ENCODE measurements at places on chromosomes 12 and 14.

- DNase-seq: no peak
Observed at GRCh38 chr12:123131879-123132402, 18.9 kb downstream of the PITPNM2 start.

- DNase-seq: no peak
Observed at GRCh38 chr14:101017209-101017608, 113.7 kb upstream of the RTL1 start.

GRCh38 chr12:94372461-94372860 is 87.2 kb downstream of the CEP83 start:
- DNase-seq: no peak

- no peak for DNase-seq
Observed at GRCh38 chr12:116990971-116991966, 80.5 kb downstream of the FBXW8 start.

DNA sequence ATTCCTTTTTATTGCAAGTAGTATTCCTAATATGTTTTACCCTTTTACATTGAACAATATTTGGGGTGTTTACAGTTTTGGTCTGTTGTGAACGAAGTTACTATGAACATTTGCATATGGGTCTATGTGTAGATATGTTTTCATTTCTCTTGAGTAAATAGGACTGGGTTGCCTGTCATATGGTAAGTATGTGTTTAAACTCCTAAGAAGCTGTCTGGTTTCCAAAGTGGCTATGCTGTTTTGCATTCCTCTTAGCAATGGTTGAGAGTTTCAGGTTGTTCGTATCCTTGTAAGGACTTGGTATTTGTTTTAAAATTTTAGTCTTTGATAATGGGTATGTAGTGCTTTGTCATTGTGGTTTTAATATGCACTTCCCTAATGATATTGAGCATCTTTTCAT is 6.3 kb downstream of the METAP2 start:
- DNase-seq: no peak

DNA sequence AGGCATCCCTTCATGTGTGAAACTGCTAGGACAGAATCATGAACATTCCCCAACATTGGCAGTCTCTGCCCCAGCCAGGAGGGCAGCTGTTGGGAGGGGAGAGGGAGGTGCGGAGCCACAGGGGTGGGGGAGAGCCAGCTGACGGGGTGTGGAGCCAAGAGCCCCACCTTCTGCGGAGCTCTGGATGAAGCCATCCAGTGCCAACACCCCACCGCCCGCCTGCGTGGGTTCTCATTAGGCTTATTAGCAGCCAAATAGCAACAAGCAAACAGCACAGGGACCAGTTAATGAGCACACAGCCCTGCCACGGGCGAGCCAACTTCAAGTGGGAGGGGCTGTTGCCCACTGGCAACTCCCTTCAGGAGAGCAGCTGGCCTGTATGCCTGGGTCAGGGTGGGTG is 12.1 kb downstream of the LTBP2 start:
- DNase-seq: no peak

DNA sequence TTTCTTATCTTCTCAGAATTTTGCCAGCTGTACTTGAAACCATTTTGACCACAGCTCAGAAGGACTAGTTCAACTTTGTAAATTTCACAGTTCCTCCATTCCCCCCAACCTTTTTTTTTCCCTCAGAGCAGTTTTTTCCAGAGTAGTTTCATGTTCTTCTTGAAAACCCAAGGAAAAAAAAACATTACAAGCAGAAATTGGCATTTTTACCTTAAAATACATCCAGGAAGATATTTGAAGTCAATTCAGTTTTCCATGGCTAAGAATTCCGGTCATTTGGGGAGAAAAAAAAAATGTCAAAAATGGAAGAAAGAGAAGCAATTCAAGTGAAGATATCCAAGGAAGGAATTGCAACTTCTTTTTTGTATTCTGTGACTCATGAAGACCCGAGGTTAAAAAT is 39.5 kb downstream of the SYNE2 start:
- no peak for DNase-seq

DNA sequence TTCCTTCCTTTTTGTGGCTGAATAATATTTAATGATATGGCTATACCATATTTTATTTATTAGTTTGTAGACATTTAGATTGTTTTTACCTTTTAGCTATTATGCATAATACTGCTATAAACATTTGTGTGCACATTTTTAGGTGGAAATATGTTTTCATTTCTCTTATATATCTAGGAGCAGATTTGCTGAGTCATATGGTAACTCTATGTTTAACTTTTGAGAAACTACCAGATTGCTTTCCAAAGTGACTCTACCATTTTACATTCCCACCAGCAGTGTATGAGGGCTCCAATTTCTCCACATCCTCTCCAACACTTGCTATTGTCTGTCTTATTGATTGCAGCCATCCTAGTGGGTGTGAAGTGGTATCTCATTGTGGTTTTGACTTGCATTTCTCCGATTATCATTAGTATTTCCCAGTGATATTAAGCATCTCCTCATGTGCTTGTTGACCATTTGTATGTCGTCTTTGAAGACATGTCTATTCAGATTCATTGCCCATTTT is 160.2 kb downstream of the KICS2 start:
- no peak for DNase-seq

DNA sequence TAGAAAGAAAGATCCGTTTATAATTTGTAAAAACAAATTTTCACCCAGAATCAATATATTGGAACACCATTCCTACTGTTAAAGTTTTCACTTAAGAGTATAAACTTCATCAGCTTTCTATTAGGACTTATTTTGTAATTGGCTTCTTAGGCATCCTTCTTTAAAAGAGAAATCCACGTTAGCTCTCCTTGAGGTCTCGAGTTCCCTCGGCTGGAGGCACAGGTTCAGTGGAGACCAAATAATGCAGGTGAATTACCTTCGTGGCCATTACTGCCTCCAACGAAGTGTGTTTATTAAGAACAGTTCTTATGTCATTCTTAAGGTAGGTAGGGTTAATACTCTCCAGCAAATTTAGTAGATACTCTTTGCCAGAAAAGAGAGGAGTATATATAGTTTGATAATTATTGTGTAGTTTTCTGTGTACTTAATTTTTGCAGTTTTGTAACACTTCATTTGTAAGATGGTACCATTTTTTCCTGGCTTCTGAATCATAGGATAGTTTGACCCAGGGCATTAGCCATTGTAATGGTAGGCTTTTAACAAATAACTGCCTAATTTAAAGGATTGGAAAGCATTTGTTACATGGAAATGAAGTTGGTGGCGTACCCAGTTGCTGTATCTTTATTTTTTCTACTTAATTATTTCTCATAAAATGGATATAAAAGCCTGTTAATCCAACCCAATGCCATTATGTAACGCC is 2.2 kb downstream of the CALM1 start:
- no peak for DNase-seq

DNA sequence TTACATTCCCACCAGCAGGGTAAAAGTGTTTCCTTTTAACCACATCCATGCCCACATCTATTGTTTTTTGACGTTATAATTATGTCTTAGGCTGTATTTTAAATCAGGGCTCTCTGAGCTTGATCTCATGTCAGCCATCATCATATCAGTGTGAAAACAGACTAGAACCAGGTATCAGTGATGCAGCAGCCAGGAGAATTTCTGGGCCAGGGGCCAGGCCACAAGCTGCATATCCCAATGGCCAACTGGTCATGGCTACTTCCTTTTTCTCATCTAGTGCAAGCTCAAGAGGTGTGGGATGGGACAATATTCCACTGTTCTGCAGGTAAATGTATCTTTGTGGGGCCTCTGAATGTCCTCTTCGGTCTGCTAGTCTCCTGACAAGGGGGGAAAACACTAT is 125.1 kb downstream of the CRADD start:
- DNase-seq: no peak

- DNase-seq: no peak
Observed at GRCh38 chr14:92026548-92027190, 13.2 kb downstream of the TRIP11 start.

DNA sequence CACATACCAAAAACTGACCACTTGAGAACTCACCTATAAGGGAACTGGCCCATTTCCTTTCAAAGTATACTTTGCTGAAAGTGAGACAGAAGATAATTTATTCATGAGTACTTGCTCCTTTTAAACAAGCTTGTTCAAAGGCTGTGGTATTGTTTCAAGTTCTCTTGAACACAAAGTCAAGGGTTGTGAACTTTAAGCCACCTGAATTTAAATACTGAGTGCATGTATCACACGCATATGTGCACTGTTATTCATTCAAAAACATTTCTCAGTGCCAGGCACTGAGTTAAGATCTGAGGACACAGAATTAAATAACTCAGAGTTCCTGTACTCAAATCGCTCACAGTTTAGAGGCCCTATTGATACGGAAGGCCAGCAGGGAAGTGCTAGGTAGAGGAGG is 19.1 kb upstream of the LDHB start:
- no peak for DNase-seq

- DNase-seq: no peak
Observed at GRCh38 chr14:65471038-65471878, 58.7 kb downstream of the FUT8 start.

- DNase-seq: no peak
Observed at GRCh38 chr12:22526836-22527235, 17.5 kb downstream of the C2CD5 start.

GRCh38 chr12:124618291-124618902 is 51.0 kb upstream of the NCOR2 start:
- no peak for DNase-seq

- DNase-seq: no peak
Observed at GRCh38 chr12:122381021-122381420, 41.4 kb downstream of the CLIP1 start.

DNA sequence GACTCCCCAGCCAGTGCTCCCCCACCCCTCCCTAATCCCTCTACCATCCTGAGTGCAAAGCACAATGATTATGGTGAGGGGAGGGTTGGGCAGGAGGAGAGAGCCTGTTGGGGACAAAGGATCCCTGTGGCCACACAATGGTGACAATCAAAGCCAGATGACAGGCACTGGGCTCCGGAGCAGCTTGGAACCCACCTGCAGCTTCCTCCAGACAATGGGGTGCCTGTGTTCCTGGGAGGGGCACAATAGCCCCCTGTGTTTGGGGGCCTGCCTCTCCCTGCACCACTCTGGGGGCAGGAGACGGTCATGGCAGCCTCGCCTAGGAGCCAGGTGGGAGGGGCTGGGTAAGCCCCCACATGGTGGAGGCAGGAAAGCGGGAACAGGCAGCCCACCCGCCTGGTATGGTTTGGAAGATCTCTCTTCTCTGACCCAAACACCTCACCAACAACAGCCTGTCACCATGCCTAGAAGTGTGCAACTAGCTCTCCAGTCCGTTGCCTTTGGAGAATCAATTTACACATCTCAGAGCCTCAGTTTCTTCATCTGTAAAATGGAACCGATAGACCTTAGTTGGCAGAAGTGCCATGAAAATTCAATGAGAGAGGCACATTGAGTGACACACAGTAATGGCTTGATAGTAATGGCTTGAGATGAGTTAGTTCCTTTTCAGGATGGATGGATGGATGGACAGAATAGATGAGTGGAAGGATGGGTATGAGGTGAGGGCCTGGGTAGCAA is 53.0 kb downstream of the MVK start:
- no peak for DNase-seq

DNA sequence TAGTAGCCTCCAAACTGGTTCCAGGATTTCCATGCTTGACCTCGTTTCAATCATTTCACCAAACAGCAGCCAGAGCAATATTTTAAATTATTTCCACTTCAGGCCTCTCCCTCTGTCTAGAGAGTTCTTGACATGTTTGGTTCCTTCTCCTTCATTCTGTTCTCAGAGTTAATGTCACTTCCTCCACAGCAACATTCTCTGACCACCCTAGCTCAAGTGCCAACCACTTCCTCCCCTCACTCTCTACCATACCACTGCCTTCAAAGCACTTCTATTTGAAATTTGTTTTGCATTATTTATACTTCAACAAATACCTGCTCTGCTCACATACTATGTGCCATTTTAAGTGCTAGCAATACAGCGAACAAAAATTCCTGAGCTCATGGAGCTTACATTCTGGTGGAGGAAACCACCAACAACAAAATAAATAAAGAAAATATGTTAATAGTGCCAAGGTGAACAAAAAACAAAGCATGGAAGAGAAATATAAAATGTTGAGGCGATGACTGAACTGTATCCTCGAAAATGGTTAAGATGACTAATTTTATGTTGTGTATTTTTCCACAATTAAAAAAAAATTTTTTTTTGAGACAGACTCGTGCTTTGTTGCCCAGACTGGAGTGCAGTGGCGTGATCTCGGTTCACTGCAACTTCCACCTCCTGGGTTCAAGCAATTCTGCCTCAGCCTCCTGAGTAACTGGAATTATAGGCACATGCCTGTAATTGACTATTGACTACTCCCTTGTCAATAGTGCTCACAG is 17.3 kb downstream of the BAZ1A start:
- DNase-seq: no peak

DNA sequence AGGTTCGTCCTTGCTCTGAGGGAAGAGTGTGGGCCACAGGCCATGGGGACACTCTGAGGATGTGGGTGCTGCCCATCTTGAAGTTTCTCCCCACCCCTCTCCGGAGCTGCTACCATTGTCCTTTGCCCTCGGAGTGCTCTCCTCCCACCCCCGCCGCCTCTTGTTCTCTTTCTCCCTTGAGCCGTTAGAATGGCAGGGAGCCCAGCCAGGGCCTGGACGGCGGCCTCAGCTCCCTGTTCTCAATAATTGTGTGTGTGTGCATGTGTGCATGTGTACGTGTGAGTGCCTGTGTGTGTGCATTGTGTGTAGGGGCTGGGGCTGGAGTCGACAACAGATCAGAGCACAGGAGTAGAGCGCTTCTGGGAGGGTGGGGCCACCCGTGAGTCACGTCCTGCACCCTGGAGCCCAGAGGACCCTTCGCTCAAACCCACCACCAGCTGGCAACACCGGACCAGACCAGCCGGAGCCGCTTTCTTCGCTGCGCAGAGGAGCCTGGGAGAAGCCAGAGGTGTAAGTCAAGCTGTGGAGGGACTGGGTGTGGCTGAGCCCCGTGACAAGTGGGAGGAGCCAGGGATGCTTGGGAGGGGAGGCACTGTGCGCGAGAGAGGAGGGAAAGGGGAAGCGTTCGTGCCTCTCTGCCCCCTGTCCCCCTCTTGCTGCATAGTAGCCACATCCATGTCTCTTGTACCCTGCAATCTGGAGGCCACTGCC is 25.9 kb upstream of the KCNA5 start:
- no peak for DNase-seq

DNA sequence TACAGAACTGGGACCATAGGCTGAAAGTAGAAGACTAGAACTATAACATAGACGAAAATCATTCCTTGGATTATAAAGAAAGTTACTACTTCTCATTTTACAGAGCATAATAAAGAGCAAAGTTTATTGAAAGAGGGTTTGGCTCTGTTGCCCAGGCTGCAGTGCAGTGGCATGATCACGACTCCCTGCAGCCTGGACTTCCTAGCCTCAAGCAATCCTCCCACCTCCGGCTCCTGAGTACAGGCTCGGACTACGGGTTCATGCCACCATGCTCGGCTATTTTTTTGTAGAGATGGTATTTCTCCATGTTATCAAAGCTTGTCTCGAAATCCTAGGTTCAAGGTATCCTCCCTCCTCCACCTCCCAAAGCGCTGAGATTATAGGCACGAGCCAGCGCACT is 190.1 kb upstream of the FOXG1 start:
- no peak for DNase-seq

DNA sequence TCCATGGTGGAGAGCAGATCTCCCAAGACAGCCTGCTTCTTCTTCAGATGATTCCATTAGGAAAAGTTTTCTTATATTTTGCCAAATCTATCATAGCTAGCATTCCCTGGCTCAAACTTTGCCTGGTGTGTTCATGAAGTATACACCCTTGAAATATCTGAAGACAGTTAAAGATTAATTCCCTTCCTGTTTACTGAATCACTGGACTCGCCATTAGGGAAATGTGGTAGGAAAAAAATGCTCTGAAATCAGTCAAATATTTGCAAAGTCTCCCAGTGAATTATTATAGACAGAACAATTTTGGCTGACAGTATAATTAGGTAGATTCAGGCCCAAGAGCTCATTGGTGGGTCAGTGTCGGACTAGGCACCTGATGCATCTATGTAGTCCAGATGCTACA is 86.5 kb downstream of the PDZRN4 start:
- DNase-seq: no peak

All from CD8-positive, alpha-beta memory T cell (primary cell).